ENCODE measurements at places on chromosomes 2 and 18.

- no peak for DNase-seq
Observed at GRCh38 chr2:26640781-26641564, at the start of gene CIB4. TSS of gene CIB4 (minus strand) at chr2:26641366. CDS start at chr2:26641314, 52 bp downstream.

DNA sequence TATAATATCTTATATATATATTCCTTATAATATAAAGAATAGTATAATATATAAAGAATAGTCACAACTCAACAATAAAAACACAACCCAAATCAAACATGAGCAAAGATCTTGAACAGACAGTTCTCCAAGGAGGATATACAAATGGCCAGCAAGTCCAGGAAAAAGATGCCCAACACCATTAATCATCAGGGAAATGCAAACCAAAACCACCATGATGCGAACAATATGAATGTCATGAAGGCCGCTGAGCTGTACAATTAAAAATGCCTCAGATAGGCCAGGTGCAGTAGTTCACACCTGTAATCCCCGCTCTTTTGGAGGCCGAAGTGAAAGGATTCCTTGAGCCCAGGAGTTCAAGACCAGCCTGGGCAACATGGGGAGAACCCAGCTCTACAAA lies 58.9 kb downstream of the SLC35F5 start:
- DNase-seq: no peak

DNA sequence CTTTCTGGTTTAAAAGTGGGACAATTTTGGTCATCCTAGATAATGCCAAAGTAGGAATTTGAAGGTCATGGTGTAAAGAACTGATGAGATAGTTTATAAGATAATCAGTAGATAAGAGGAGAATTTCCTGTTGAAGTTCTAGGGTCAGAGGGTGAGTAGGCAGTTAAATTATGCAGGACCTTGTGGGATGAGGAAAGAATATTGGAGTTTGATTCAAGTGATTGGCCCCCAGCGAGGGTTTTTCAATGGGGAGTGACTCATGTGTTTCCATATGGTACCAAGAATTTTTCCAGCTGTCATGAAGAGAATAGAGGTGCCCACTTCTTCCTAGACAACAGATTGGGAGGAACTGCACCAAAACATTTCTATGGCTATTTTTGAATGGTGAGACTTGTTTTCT lies 940.2 kb upstream of the ZEB2 start:
- no peak for DNase-seq

- DNase-seq: no peak
Observed at GRCh38 chr2:112547333-112547732, 5.1 kb downstream of the POLR1B start.

DNA sequence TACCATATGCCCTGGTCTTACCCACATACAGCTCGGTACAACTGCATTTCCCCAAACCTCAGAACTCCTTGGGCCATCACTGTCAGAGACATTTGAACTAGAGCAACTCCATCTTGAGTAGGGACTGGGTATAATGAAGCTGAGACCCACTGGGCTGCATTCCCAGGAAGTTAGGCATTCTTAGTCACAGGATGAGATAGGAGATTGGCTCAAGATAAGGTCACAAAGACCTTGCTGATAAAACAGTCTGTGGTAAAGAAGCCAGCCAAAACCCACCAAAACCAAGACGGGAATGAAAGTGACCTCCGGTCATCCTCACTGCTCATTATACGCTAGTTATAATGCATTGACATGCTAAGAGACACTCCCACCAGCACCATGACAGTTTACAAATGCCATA lies 131.3 kb downstream of the PIK3C3 start:
- DNase-seq: no peak

DNA sequence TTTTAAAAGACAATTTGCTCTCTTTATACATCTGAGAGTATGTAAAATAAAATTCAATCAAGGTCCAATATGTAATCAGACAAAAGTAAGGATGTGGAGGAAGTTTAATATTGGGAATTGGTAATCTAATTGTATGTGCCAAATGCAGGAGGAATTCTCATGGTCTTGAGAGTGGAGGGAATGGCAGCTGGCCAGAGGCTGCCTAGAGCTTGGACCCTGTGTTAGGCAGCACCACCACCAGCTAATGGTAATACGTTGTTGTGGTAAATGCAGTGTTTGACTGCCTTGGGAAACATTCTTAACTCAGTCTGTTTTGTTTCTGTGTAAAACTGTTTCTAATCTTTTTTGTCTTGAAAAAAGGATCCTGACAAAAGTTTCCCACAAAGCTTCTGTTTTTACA lies 30.0 kb downstream of the GALNT1 start:
- DNase-seq: no peak

DNA sequence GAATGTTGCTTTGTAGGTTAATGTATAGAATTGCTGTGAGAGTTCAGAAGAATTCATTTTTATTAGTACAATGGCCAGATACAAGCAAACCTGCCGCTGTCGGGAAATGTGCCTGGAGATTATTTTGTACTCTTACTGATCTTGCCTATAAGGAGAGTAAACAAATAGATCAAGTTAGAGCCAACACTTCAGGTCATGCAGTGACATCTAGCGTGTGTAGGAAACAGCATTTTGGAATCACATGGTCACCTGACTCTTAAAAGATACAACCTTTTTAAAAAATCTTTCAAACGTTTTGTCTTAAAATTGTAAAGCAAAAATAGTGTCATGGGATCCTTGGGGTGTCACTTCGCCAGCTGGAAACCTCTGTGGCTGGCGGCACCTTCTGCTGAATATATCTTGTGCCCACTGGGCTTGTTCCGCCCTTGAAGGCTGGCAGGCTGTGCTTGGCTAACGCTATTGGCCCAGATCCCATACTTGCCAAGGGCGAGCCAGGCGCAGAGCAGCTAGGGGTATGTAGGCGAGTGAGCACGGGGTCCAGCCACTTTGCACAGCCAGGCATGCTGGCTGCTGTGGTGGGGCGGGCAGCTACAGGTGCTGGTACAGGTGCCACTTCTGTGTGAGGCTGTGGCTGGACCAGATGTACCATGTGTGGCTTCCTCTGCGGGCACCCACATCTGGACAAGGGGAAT lies 19.5 kb upstream of the RPRM start:
- DNase-seq: no peak

DNA sequence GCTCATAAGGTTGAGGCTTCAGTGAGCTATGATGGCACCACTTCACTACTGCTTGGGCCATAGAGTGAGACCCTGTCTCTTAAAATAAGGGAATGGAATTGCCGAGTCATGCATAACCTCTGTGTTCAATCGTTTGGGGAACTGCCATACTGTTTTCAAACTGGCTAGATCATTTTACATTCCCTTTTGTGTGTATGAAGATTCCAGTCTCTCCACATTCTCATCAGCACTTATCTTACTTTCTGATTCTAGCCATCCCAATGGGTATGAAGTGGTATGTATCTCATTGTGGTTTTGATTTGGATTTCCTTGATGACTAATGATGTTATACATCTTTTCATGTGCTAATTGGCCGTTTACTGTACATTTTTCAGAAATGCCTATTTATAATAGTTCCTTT lies 23.7 kb downstream of the MARCHF7 start:
- DNase-seq: no peak

GRCh38 chr2:64601034-64601754 lies 52.5 kb downstream of the SERTAD2 start:
- DNase-seq: no peak

Data from stimulated activated CD4-positive, alpha-beta T cell treated with anti-CD3 and anti-CD28 coated beads, Interleukin-2, amount 100 ng/mL, for 24 hours (primary cell).